Non-pigmented ciliary epithelial cell (primary cell): ENCODE measurements at places on chromosomes 11 and 22.

- no peak for DNase-seq
Measured at GRCh38 chr11:37394236-37394870, 796.3 kb upstream of the RAG2 start.

- DNase-seq = no peak
Measured at GRCh38 chr11:61684870-61685616, 4.9 kb downstream of the DAGLA start.

GRCh38 chr11:112762707-112763090 lies 198.5 kb upstream of the NCAM1 start:
- DNase-seq = no peak

DNA sequence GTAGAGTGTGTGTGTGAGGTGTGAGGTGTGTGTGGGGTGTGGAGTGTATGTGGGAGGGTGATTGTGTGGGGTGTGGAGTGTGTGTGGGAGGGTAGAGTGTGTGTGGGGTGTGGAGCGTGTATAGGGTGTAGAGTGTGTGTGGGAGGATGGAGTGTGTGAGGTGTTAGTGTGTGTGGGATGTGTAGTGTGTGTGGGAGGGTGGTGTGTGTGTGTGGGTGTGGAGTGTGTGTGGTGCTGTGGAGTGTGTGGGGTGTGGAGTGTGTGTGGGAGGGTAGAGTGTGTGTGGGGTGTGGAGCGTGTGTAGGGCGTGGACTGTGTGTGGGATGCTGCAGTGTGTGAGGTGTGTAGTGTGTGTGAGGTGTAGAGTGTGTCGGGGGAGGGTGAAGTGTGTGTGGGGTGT lies 356.1 kb downstream of the CADM1 start:
- no peak for DNase-seq

DNA sequence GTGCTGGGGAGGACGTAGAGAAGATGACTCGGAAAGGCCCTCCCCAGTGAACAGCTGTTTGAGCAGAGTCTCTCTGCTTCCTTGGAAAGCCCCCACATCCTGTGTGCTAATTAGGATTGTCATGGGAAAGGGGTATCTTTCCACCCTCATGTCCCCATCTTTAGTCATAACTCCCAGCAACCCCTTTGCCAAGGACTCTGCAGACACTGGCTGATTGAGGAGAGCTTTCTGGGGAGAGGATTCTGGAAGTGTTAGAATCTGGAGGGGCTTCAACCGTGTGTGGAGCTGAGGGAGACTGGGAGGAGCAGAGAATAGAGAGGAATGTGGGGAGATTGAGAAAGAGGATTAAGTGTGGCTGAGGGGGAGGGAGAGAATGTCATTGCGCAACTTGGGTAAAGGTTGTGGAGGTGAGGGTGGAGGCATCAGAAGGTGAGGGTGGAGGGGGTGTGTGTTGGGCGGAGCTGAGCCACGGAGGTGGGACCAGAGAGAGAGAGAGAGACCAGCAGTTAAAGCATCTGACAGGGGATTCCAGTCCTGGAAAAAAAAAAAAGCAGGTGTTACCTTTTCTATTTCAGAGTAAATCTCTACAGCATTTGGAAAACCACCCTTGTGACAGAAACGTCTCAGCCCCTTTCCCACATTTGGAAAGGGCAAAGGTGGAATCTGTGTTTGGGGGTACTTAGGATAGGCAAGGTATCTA lies 2.2 kb downstream of the DTX4 start:
- no peak for DNase-seq
